ENCODE measurements at places on chromosomes 6 and 20. TPM values are rescaled to one million over a fixed set of nuclear protein-coding genes. Genes with fewer than 3 reads are reported as not detected.

GNMT gene
- 1.1 TPM for total RNA-seq

ZSCAN31 gene
- total RNA-seq: 0.78 TPM

COMMD7 gene
- 68.4 TPM for total RNA-seq

OR2J3 gene
- total RNA-seq: not detected

PTCRA gene
- total RNA-seq: not detected

CSNK2A1 gene
- total RNA-seq: 121 TPM

TMC2 gene
- total RNA-seq: not detected

- no peak for DNase-seq
- no peaks in the 10 kb centered on the region for H3K27me3 ChIP-seq
- H3K27ac ChIP-seq: no peak overlapping the region
Observed at GRCh38 chr6:83767033-83767432, 58.1 kb upstream of the SNAP91 start.

DNA sequence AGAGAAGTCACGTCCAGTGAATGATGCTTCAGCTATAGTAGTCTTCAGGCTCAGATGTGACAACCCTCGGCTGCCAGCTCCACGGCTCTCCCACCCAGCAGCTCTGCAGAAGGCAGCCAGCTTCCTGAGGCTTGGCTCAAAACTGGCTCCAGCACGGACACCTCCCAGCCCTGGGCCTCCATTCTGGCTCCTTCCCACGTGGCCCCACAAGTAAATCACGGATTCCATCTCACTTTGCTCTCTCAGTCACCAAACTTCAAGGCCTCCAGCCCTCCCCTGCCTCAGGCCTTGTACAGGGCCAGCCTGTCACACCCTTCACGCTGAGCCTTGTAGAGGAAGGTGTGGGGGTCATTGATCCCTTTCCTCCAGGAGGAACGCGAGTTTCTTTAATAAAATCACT is 55.8 kb downstream of the GTF2H5 start:
- DNase-seq: no peak
- H3K27me3 ChIP-seq: no peaks in the 10 kb centered on the region
- H3K4me1 ChIP-seq: peaks cover 6% of the 10 kb centered on the region
- no peaks in the 10 kb centered on the region for H3K36me3 ChIP-seq
- H3K4me3 ChIP-seq: no peak overlapping the region
- no peak overlapping the region for H3K27ac ChIP-seq

DNA sequence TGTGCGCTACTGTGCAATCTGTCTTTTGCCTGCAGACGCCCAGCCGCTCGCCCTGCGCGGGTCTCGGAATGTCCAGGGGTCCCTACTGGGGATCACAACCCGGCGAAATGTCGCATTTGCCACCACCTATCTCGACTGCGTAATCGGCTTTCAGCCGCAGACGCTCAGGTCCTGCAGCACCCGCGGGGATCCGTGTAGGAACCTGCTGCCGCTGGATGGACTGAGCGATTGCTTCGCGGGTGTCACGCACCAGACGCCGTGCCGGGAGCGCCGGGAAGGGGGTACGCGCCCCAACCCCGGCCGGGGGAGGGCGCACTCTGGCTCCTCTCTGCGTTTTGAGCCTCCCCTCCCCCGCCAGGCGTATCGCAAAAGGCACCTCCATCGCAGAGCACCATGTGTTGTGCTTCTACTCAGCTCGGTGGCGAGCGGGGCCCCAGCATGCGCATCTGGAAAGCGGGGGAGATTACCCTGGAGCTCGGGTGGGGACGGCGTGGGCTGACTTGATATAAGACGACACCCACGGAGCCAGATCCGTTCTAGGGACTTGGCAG is 747 bp upstream of the PTPRA start:
- H3K27me3 ChIP-seq: no peaks in the 10 kb centered on the region

Data from activated CD8-positive, alpha-beta T cell treated with anti-CD3 and anti-CD28 coated beads, Interleukin-2, amount 10 ng/mL, durations not matched to agents 7 days and 5 days (primary cell).